GM23248 (cell line): ENCODE measurements at places on chromosomes 13 and 19.

GRCh38 chr13:29905845-29906244, 55.4 kb upstream of the UBL3 start:
- DNase-seq, result peak; percentile 79

DNA sequence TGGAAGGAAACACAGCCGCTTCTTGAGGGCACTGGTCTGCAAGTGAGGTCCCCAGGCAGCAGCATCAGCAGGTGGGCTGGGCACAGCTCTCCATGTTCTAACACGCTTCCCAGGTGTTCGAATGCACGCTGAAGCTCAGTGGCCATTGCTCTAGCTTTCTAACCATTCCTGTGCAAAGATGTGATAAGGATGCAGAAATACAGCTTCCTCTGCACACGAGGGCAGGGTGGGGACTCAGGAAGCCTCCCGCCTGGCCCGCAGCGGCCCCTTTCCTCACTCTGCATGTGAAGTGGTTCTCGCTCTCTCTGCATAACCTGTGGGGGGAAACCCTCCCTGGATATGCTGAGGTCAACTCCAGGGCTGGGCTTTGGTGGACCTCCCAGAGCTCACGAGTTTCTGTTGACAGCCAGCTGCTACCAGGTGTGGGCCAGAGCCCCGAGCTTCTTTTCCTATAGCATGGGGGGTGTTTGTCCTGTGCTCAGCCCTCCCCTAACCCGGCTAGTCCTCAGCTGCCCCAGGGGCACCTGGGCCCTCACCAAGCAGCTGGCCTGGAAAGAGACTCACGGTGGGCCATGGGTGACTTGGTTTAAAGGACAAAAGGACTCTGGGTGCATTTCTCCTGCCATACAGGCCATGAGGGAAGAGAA, 168.2 kb downstream of the TEX29 start:
- DNase-seq, result no peak

GRCh38 chr13:75512253-75512652, 25.4 kb downstream of the COMMD6 start:
- no peak for DNase-seq

GRCh38 chr19:17086834-17087233, 11.3 kb downstream of the MYO9B start:
- no peak for DNase-seq

DNA sequence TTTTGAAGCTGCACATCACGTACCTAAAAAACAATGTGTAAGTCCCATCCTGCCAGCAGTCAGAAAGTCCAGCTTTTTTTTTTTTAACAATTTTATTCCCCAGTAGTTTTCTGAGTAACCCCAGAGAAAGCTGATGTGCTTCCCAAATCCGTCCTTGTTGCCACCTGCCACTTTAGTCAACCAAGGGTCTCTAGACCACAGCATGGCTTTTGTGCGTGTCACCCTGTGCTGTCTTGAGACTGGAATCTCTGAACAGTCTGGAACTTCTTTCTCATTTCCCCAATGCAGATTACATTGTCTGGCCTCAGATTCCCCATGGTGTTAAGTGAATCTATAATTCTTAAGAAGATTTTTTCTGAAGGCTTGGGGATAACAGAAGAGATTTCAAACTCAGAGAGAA, 289.2 kb upstream of the KLF12 start:
- no peak for DNase-seq

DNA sequence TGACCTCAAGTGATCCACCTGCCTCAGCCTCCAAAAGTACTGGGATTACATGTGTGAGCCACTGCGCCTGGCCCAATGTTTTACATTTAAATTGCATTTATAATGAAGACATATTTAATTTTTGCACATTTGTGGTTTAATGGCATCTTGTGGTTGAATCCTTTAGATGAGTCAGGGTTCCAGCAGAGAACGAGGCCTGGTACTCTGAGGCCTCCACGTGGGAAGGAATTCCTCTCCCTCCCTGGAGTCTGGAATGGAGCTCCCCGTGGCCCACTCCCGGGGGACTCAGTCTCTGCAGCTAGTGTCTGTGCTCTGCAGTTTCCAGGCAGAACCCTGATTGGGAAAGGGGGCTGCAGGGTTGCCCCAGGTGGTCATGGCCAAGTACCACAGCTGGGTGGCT, 24.2 kb downstream of the ZFR2 start:
- no peak for DNase-seq

DNA sequence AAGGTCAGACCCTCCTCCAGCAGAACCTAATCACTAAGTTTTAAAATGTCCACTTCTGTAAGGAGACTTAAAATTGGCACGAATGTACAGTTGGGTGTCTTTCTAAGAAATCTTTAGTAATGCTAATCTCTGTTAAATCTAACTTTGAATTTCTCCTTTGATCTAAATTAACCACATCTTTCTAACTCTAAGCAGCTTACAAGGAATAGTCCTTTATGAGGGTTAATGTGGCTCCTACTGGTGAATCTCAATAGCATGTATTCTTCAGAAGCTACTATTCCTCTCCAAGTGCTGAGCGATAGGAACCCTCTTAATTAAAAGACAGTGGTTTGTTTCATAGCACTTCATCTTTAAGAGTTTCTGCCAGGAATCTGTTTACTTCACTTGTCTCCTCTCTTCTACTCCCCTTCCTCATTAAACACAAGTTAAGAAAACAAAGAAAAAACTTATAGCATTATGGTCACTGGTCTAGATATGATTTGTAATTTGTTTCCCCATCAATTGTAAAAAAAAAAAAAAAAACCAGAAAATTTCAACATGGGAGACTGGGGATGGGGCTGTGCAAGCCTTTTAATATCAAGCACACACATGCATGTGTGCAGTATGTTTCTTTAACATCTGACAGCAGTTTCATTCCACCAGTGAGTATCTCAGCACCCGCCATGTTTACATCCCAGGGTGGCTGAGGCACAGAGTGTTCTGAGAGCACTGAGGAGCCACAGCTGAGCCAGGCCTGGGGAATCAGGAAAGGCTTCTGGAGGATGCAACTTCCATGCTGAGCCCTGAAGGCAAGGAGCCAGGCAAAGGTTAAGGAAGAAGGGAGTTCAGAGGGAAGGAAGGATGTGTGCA, 57.7 kb downstream of the ATP7B start:
- DNase-seq, result no peak

- peak; percentile 65 for DNase-seq
Observed at GRCh38 chr13:41675306-41675705, 218.0 kb downstream of the RGCC start.

DNA sequence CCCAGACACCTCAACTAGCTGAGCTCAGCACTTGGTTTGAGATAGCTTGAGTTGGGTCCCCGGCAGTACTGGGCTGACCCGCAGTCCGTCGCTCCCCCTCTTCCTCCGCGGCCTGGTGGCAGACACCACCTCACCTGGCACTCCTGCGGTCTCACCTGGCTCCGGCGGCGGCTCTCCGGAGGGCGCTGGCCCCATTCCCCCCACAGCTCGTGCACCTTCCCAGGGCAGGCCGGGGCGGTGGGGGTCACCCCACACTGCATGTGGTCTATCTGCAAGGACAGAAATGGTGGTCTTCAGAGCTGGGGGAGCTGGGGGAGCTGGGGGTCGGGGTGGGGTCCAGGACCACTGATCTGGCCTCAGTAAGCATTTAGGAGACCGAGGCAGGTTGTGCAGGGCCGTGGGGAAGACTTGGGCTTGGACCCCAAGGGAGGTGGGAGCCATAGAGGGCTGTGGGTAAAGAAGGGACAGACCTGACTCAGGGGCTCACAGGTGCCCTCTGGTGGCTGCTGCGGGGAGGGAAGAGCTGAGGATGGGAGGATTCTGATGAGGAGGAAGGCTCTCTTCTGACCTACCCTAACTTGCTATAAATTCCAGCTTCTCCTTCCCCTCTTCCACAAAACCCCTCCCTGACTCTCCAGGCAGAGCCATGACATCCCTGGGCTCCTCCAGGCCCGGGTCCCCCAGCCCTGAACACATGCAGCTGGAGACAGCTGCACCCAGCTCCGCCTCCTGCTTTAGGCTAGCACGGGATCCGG, 6.7 kb upstream of the PLIN4 start:
- peak; percentile 52 for DNase-seq

GRCh38 chr19:12985049-12985776, 10.1 kb upstream of the NFIX start:
- peak; percentile 88 for DNase-seq

DNA sequence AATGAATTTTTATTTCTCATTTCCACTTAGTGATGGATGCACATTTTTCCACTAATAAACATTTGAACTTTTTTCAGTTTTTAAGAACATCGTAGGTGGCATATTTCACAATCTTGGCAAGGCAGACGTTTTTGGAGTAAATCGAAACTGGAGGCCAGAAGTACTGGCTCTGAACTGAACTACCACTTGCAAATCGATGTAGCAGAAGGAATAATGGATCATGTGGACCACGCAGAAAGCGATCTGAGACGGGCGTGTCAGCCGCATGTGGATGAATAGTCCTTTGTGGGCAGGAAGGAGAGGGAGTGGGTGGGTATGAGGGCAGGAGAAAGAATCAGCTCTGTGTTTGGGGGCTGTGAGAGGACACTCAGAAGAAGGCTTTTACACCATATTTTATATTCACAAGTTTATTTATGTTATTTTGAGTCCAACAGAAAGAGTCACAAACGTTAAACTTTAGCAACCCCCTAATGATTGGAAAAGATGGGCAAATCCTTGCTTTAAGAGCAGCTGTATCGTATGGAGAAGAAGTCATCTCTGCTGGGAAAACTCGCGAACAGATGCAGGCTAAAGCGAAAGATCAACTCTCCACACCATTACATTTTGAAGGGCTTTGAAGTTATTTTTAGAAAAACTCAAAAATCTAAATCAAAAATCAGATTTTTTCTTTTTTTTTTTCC, 90.5 kb downstream of the COL4A2 start:
- DNase-seq, result peak; percentile 80

DNA sequence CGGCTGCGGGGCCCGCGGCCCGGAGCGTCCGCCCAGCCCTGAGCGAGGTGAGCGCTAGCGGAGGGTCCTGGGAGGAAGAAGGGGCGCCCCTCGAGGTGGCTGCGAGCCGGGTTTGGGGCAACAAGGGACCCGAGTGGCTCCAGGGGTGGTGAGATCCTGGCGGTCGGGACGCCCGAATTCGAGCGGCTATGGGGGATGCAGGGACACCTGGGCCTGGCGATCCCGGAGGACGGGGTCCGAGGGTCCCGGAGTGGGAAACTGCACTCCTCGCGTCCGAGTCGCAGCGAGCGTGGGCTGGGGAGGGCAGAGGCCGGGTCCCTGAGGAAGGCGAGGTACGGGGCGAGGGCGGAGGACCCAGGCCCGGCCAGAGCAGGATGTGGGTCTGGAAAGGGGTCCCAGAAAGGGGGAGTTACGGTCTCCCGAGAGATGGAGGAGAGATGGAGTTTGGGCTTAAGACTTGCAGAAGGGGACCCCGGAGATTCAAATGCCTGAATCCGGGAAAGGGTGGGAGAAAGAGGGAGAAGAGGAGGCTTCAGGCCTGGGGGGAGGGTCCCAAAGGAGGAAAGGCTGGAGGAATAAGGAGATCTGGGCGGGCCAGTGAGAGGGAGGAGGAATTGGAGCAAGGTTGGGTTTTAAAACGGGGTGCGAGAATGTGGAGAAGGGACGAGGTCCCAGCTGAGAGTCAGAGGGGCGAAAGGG, 542 bp downstream of the CACNG7 start:
- DNase-seq, result no peak

- no peak for DNase-seq
Observed at GRCh38 chr13:105105471-105105870, 1430.0 kb downstream of the EFNB2 start.
